ENCODE measurements at places on chromosomes 2 and 18. TPM values are rescaled to one million over a fixed set of nuclear protein-coding genes. Genes with fewer than 3 reads are reported as not detected.

DNA sequence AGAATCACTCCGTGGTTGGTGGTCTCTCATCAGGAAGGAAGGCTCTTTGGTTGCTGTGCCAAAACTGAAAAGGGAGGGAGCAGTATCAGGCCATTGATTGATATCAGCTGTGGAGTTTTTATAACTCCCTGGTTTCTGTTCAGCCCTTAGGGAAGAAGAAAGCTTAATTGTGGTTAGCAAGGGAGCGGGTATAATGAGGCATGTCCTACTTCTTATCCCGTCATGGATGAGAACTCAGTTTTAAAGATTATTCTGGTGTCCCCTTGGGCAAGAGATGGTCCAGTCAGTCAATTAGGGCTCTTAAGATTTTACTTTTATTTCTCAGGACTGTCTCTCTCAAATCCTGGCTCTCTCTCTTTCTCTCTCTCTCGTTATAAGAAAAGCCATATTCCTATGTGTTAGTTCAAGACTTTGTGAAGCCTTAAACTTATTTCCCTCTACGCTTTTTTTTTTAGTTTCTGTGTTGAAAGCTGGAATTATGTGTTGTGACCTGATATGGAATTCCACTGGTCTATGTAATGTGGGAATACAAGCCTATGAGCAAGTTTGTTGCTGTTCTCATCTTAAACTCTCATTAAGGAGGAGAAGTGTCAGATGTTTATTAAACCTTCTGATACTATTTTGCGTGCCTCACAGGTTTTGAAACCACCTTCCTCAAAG, 514.0 kb upstream of the CDH2 start:
- H3K27ac ChIP-seq: no peak overlapping the region
- H3K4me1 ChIP-seq: no peaks in the 10 kb centered on the region
- no peak for DNase-seq
- H3K4me3 ChIP-seq: no peak overlapping the region

DNA sequence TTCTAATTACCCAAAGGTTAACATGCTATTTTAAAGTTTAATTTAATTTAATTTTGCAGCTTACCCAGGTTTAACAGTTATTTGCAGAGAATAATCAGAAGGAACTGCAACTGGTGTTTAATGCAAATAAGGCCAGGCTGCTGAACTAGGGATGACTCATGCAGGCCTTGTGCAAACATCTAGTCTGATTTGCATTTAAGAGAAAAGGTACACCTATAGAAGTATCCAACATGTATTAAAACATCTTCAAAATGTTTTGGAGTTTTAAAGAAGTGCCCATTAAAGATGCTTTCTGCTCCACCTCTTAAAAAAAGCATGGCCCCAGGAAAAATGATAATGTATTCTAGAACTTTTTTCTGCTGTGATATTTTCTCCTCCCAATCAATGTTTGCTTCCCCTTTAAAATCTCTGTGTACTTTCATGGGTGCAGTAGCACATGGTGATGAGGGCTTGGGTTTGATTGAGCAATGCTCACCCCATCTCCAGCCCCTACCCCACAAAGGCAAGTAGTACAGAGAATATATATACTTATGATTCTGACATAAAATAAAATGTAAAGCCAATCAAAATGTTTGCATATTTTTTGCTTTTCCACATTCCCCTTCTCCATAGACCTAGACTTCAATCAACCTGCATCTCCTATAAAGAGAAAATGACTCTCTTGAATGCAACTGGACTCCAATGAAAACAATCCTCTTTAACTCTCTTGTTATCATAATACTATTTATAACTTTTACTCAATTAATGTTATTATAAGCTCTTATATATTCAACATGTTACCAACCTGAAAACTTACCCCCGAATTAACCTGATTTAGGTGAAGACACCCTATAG, 54.1 kb downstream of the ATP8B1 start:
- no peaks in the 10 kb centered on the region for H3K27me3 ChIP-seq
- peak overlapping the region; percentile 74 for H3K27ac ChIP-seq
- H3K4me3 ChIP-seq: no peak overlapping the region
- DNase-seq: no peak

DNA sequence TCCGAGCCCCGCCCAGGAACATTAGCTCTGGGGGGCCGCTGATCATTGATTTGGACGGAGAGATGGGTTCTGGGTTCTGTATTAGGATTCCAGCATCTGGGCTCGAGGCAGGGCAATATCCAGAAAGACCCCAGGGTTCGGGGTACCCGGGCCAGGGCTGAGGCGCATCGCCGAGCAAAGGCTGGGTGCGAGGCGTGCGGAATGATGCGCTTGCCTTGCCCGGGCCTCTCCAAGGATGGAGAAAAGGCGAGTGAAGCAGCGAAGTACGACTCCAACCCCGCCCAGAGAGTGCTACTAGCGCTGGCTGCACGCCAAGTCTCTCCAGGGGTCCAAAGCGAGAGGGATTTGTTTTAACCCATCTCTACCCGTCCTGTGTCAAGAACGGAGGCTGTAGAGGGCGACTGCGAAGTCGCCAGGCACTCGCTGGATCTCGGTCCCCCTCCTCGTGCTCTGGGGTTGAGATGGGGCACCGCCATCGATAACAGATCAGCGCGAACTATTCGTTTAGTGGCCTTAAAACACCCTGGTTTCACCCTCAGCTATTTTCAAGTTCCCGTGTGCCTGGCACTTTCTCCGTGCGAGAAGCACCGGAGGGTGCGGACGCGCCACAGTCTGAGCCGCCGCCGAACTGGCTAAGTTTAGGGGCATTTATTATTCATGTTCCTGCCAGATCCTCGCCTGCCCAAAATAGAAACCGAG, 1.9 kb downstream of the ADCYAP1 start:
- no peak for DNase-seq
- peak overlapping the region; percentile 59 for H3K4me3 ChIP-seq
- no peaks in the 10 kb centered on the region for H3K27me3 ChIP-seq
- H3K27ac ChIP-seq: no peak overlapping the region
- peaks cover 22% of the 10 kb centered on the region for H3K4me1 ChIP-seq
- no peaks in the 10 kb centered on the region for H3K36me3 ChIP-seq

GRCh38 chr2:42110641-42111322, 58.4 kb upstream of the EML4 start:
- no peaks in the 10 kb centered on the region for H3K27me3 ChIP-seq
- no peaks in the 10 kb centered on the region for H3K36me3 ChIP-seq
- H3K4me1 ChIP-seq: no peaks in the 10 kb centered on the region
- no peak overlapping the region for H3K27ac ChIP-seq

- no peaks in the 10 kb centered on the region for H3K36me3 ChIP-seq
- H3K4me3 ChIP-seq: no peak overlapping the region
- no peaks in the 10 kb centered on the region for H3K4me1 ChIP-seq
- DNase-seq: no peak
Observed at GRCh38 chr18:41009926-41010325, 945.1 kb upstream of the PIK3C3 start.

- H3K27ac ChIP-seq: no peak overlapping the region
- no peaks in the 10 kb centered on the region for H3K36me3 ChIP-seq
- DNase-seq: peak; percentile 20
- no peaks in the 10 kb centered on the region for H3K4me1 ChIP-seq
- H3K4me3 ChIP-seq: no peak overlapping the region
Observed at GRCh38 chr18:63823516-63824219, 48.5 kb downstream of the SERPINB7 start.

DNA sequence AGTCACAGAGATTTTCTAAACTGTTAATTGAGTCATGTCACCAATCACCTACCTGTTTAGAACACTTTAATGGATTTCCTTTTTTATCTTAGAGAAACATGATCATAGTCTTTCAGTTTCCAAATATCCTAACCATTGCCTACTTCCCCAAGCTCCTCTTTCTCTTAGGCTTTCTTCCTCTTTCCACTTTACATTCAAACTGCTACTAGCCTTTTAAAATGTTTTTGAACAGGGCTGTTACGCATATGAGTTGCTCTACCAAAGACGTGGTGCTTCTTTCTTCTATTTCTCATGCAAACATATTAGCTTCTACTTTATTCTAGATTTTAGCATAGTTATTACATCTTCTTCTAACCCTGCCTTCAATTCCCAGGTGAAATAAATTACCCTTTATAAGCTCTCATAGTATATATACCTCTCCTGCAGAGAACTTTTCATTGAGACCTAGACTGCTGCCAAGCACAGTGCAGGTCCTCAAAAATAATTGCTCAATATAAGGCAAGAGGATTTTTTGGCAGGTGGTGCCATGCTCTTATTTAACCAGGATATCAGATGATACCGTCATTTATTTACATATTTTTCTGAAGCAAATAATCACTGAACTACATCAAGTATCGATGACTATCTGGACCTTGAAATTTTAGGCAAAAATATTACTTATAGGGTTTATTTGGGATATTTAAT, 937.1 kb downstream of the TSN start:
- no peaks in the 10 kb centered on the region for H3K27me3 ChIP-seq
- no peak for DNase-seq
- no peaks in the 10 kb centered on the region for H3K4me1 ChIP-seq
- no peak overlapping the region for H3K4me3 ChIP-seq
- H3K36me3 ChIP-seq: no peaks in the 10 kb centered on the region

DNA sequence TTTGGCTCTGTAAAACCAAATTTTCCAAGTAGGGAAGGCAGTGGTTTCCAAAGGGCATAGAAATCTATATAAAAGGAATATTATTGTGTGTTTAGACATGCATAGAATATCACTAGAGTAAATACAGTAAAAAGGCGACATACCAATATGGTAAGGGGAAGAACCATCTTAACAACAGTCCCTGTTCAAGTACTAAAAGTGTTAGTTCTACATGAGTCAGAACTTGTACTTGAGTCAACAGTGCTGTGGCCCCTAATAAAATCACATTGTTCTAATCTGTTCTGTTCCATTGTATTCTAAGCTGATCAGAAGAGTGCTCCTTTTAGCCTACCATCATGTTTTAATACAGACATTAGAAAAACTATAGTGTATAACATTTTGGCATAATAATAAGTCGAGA, 36.1 kb upstream of the TNFRSF11A start:
- H3K36me3 ChIP-seq: peaks cover 35% of the 10 kb centered on the region
- H3K4me3 ChIP-seq: no peak overlapping the region
- DNase-seq: no peak
- no peak overlapping the region for H3K27ac ChIP-seq

SERPINB3 gene
- not detected for total RNA-seq

DNA sequence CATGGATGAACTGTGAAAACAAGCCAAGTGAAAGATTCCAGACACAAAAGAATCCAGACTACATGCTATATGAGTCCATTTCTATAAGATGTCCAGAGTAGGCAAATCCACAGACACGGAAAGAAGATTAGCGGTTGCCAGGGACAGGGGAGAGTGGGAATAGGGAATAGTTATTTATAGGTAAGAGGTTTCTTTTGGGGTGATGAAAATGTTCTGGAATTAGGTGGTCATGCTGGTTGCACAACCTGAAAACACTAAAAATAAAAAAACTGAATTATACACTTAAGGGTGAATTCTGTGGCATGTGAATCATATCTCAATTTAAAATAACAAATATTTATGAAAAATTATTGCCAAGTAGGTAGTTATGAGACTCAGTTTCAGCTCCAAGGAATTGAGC, 168.4 kb downstream of the LTBP1 start:
- H3K36me3 ChIP-seq: no peaks in the 10 kb centered on the region
- DNase-seq: no peak
- H3K27me3 ChIP-seq: no peaks in the 10 kb centered on the region

POTEJ gene
- not detected for total RNA-seq

GRCh38 chr18:79801217-79801616, 3.5 kb downstream of the KCNG2 start:
- H3K4me3 ChIP-seq: no peak overlapping the region
- no peak overlapping the region for H3K27ac ChIP-seq
- no peaks in the 10 kb centered on the region for H3K36me3 ChIP-seq
- H3K27me3 ChIP-seq: peaks cover 14% of the 10 kb centered on the region
- DNase-seq: no peak

DNA sequence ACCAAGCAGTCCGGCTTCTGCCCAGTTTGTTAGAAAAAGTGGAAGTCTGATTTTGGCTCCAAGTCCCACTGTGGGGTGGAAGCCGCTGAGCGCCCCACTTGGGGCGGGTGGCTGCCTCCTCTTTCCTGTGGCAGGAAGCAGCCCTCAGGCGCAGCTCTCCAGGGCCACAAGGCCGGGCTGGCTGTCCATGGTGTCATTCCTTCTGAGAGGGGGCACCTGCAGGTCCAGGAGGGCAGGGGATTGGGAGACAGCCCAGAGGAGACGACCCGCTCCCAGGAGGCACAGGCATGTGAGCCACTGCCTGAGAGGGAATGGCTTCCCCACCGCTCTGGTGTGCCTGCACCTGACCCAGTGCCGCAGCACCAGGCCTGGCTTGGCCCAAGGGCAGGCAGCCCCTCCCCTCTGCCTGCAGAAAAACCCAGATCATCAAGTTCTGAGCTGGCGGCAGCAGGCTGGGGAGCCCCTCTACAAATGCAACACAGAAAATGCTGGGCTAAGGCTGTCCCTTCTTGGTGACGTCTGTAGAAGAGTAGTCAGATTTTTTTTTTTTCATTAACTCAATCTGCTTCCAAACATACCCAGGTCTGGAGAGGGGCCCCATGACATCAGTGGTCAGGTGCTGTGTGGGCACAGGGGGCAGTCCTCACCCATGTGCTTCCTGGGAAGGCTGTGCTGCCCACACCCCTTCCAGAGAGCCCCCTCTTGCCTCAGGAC, 38.4 kb downstream of the HS6ST1 start:
- H3K27ac ChIP-seq: no peak overlapping the region
- peaks cover 27% of the 10 kb centered on the region for H3K4me1 ChIP-seq
- no peak overlapping the region for H3K4me3 ChIP-seq
- peaks cover 6% of the 10 kb centered on the region for H3K36me3 ChIP-seq
- peak; percentile 57 for DNase-seq
- no peaks in the 10 kb centered on the region for H3K27me3 ChIP-seq

GRCh38 chr2:60316381-60317033, 236.9 kb downstream of the BCL11A start:
- H3K4me3 ChIP-seq: no peak overlapping the region
- H3K27ac ChIP-seq: no peak overlapping the region
- no peak for DNase-seq
- no peaks in the 10 kb centered on the region for H3K36me3 ChIP-seq
- H3K4me1 ChIP-seq: no peaks in the 10 kb centered on the region

DNA sequence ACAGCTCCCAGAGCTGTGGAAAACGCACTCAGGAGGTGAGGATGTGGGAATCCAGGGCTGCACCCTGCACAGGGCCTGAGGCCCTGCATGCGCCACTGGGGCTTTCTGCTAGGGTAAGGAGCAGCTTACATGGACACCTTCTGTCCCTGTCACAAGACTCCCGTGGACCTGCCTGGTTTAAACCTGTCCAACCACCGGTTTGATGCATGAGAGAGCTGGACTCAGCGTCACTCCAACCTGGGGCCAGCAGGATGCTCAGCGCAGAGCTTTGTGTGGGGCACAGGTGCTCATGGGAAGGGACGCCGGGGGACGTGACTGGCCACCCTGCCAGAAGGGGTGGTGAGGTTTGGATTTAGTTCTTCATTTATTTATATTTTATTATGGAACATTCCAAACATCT, 24.2 kb downstream of the SNORC start:
- H3K27ac ChIP-seq: no peak overlapping the region
- DNase-seq: no peak
- H3K27me3 ChIP-seq: no peaks in the 10 kb centered on the region
- H3K4me1 ChIP-seq: peaks cover 8% of the 10 kb centered on the region
- H3K36me3 ChIP-seq: no peaks in the 10 kb centered on the region
- H3K4me3 ChIP-seq: no peak overlapping the region

All from psoas muscle (tissue), 8 donors.